ENCODE measurements at places on chromosomes 7 and 10. TPM values are rescaled to one million over a fixed set of nuclear protein-coding genes. Genes with fewer than 3 reads are reported as not detected.
A peak's percentile ranks its signal among the peaks of the same experiment; 100 is the strongest.

The MMD2 gene
- total RNA-seq, result not detected

The VSIR gene
- 86.1 TPM for total RNA-seq

The AVL9 gene
- total RNA-seq, result 43.7 TPM

DNA sequence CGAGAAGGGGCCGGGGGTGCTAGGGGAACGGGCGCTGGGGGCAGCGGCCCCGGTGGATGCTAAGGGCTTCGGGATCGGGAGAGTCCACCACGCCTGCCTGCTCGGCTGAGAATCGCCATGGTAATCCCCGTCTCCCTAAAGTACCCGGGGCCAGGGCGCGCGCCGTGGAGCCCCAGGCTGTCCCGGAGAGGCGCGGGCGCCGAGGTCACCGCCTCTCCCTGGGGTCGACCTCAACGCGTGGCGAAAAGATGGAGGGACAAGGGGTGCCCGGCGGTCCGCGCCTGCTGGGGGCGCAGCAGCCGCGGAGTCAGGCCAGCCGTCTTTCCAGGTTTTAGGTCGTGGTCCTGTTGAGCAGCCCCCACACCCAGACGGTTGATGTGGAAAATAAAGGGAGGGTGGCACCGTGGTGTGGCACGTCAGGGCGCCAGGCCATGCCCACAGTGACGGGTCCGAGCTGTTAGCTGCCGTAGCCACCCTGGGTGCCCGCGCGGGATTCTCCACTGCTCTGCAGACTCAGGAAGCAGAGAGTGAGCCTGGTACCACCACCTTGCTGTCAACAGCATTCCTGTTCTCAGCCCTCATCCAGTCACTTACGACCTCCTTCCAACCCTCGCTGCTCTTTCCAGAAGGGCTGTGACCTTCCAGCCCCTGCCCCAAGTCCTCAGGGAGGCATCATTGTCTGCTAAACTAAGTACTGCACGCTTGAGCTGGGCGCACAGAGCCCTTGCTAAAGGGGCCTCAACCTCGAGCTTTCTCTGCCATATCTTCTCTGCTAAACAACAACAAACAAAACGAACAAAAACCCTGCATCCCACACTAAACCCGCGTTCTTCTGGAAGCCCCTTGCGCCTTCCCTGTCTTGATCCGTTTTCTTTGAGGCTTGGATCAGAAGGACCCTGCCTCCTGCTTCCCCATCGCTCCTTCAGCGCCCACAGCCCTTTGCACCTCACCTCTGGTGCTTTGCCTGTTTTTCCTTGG is 666 bp downstream of the SMKR1 start:
- peaks cover 15% of the 10 kb centered on the region for H3K27me3 ChIP-seq
- peaks cover 9% of the 10 kb centered on the region for H3K4me1 ChIP-seq
- H3K36me3 ChIP-seq, result peaks cover 5% of the 10 kb centered on the region
- H3K27ac ChIP-seq, result peak overlapping the region; percentile 76
- peak; percentile 23 for DNase-seq
- H3K4me3 ChIP-seq, result peak overlapping the region; percentile 84

- H3K4me3 ChIP-seq, result no peak overlapping the region
- no peaks in the 10 kb centered on the region for H3K36me3 ChIP-seq
- H3K27me3 ChIP-seq, result no peaks in the 10 kb centered on the region
- no peak overlapping the region for H3K27ac ChIP-seq
- H3K4me1 ChIP-seq, result no peaks in the 10 kb centered on the region
- no peak for DNase-seq
Observed at GRCh38 chr10:2128991-2129390, 391.7 kb upstream of the ADARB2 start.

Measured in endothelial cell (in vitro differentiated cells).